ENCODE measurements at places on chromosomes 6 and 20.

DNA sequence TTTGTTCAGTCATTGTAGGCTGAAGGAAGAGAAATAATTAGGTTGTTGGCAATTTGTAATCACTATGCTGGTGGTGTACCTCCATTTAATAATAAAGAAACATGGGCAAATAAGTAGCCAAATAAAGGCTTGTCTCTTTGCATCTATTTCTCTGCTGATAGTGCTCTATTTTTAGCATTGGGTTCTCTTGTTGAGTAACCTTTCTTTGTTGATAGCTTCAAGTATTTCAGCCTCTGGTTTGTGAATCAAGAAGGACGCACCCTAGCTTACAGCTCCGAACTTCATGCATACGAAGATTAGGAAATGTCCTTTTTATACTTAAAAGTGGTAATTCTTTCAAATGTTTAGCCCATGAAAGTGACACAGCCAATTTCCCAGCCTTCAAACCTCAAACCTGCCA lies 2.6 kb downstream of the PPP1R14C start:
- no peak for DNase-seq
- no peaks in the 10 kb centered on the region for H3K36me3 ChIP-seq
- no peak overlapping the region for H3K4me3 ChIP-seq
- H3K4me1 ChIP-seq: no peaks in the 10 kb centered on the region
- H3K27ac ChIP-seq: no peak overlapping the region

- no peaks in the 10 kb centered on the region for H3K27me3 ChIP-seq
- no peaks in the 10 kb centered on the region for H3K36me3 ChIP-seq
- peak; percentile 61 for DNase-seq
- no peak overlapping the region for H3K4me3 ChIP-seq
- H3K4me1 ChIP-seq: peaks cover 6% of the 10 kb centered on the region
- H3K27ac ChIP-seq: no peak overlapping the region
Observed at GRCh38 chr6:161373905-161374451, 100.1 kb upstream of the AGPAT4 start.

DNA sequence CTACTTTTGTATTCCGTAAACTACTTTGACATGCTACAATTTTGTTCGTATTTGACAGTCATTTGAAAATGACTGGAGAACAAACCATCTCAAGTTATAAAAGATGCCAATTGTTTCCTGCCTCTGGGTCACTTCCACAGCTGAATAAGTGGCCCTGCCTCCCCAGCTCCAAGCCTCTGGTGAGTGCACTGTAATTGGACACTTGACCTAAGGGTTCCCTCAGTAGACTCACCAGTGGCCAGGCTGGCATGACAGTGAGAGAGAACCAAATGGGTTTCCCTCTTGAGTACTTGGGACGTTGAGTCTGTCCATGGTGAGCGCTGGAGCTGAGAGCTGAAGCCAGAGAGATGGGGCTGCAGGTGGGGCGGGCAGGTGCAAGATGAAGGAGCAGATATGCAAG lies 57.1 kb downstream of the SLC35D3 start:
- no peaks in the 10 kb centered on the region for H3K36me3 ChIP-seq
- no peaks in the 10 kb centered on the region for H3K4me1 ChIP-seq
- no peaks in the 10 kb centered on the region for H3K27me3 ChIP-seq

DNA sequence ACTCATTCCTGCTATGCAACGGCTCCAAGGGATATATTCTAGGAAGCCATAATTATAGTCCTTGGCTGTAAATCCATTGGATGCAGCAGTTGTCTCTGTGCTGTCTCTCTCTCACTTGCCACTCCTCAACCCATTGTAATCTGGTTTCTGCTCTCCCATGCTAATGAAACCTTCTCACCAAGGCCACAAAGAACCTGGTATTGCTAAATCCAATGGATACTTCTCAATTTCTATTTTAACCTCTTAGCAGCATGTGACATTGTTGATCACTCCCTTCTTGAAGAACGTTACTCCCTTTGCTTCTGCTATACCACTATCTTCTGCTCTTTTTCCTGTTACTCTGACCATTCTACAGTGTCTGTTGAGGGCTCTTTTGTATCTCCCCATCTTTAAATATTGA lies 39.8 kb upstream of the GCLC start:
- H3K4me3 ChIP-seq: no peak overlapping the region
- no peaks in the 10 kb centered on the region for H3K27me3 ChIP-seq
- no peak for DNase-seq
- no peaks in the 10 kb centered on the region for H3K4me1 ChIP-seq
- H3K36me3 ChIP-seq: no peaks in the 10 kb centered on the region
- H3K27ac ChIP-seq: no peak overlapping the region

- DNase-seq: no peak
- no peaks in the 10 kb centered on the region for H3K27me3 ChIP-seq
- H3K27ac ChIP-seq: no peak overlapping the region
Observed at GRCh38 chr6:30839671-30840070, 44.6 kb upstream of the DDR1 start.

DNA sequence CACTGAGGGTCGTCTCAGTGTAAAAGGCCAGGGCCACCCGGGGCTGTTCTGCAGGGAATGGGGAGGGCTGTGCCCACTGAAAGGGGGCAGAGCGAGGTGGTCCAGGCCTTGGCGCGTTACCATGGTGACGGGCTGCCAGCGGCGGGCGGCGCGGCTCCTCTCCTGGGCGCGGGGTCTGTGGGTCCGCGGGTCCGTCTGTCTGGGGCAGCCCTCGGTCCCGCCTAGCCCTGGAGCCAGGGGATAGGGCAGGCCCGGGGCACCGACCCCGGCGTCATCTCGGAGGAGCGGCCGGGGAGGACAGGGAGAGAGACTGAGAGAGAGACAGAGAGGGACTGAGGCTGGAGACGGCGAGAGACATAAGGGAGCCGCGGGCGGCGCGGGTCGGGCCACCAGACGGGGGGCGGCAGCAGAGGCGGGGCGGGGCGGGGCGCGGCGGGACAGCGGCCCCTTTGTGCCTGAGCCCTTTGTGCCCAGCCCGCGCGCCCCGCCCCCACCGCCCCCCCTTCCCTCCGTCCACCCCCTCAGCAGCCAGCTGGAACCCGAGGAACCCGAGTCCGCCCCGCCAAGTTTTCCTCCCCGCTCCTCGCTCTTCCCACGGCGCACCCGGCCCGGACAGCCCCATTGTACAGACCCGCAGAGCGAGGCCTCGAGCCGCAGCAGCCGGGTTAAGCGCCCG lies at the start of gene KIAA1755:
Gene KIAA1755 (minus strand): TSS at position 358 of the 676 bp plus-strand sequence. CDS start 235 bp downstream, at position 123.
- H3K27ac ChIP-seq: peak within 1 kb of the TSS; percentile 75
- no peaks in the 10 kb centered on the region for H3K27me3 ChIP-seq
- no peak for DNase-seq

DNA sequence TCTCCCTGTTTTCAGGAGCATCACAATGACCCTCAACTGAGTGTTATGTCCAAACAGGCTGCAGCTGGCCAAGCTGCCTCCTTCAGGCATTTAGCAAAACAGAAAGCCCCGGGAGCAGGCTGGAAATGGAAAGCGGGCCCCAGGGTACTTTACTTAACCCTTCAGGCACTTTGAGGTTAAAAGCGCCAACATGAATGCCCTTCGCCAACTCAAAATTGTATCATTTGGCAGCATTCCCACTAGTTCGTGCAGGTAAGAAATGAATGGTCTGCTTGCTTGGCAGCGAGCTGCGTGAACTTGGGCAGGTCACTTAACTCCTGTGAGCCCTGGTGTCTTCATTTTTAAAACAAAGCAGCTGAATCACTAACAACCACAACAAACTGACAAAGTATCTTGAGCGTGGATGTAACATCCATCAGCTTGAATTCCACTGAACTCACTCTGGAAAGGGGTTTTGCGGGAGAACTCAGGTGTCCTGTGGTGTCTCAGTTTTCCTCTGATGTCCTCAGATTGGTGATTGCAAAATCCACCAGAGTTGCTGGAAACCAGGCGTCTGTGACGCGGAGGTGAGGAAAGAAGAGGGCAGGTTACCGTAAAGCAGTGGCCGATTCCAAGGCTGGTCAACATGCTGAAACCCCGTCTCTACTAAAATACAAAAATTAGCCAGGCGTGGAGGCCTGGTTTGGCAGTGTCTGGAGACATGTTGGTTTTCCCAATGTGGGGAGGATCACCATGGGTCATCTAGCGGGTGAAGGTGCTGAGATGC lies 118.8 kb upstream of the ZNF217 start:
- no peak overlapping the region for H3K4me3 ChIP-seq
- H3K27me3 ChIP-seq: no peaks in the 10 kb centered on the region
- no peak overlapping the region for H3K27ac ChIP-seq
- no peak for DNase-seq
- H3K4me1 ChIP-seq: no peaks in the 10 kb centered on the region

DNA sequence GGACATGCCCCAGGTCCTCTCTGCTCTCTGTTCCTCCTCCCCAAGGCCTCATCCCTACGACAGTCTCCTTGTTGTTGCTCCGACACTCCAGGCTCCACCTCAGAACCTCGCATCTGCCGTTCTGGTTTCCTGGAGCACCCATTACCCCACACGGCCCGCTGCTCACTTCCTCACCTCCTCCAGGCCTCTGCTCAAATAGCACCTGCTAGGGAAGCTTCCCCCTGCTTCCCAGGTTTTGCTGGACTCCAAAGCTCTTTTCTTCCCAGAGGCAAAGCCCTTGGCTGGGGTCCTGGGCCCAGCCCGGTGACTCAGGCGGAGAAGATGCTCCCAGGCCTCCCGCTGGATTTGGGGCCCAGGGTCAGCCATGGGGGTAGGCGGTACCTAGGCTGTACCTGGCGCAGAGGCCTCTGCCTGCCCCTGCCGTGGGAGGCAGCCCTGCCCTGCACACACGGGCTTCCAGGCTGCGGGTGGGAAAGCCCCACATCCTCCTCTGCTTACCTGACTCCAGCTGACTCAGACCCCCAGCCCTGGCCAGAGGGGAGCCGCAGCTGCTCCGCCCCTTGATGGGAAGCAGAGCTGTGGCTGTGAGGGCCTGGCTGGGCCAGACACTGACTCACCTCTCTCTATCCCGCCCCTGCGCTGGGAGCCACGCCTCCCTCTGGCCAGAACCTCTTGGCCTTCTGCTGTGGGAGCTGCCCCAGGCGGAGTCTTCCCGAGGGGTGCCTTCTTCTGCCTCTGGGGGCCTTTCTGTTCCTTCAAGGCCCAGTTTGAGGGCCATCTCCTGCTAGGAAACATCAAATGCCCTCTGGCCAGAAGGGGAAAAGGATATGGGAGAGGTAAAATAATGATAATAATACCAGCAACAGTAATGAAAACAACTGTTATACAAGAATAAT lies 130.5 kb downstream of the CEBPB start:
- no peaks in the 10 kb centered on the region for H3K27me3 ChIP-seq
- H3K4me1 ChIP-seq: no peaks in the 10 kb centered on the region
- no peaks in the 10 kb centered on the region for H3K36me3 ChIP-seq
- H3K27ac ChIP-seq: peak overlapping the region; percentile 80

GRCh38 chr6:159117046-159117445 lies 52.2 kb upstream of the FNDC1 start:
- no peak overlapping the region for H3K4me3 ChIP-seq
- no peaks in the 10 kb centered on the region for H3K4me1 ChIP-seq
- DNase-seq: no peak
- peak overlapping the region; percentile 16 for H3K27ac ChIP-seq

- H3K4me3 ChIP-seq: no peak overlapping the region
- no peaks in the 10 kb centered on the region for H3K27me3 ChIP-seq
- no peak for DNase-seq
- no peaks in the 10 kb centered on the region for H3K36me3 ChIP-seq
Observed at GRCh38 chr6:130407032-130407431, 41.2 kb downstream of the TMEM200A start.

DNA sequence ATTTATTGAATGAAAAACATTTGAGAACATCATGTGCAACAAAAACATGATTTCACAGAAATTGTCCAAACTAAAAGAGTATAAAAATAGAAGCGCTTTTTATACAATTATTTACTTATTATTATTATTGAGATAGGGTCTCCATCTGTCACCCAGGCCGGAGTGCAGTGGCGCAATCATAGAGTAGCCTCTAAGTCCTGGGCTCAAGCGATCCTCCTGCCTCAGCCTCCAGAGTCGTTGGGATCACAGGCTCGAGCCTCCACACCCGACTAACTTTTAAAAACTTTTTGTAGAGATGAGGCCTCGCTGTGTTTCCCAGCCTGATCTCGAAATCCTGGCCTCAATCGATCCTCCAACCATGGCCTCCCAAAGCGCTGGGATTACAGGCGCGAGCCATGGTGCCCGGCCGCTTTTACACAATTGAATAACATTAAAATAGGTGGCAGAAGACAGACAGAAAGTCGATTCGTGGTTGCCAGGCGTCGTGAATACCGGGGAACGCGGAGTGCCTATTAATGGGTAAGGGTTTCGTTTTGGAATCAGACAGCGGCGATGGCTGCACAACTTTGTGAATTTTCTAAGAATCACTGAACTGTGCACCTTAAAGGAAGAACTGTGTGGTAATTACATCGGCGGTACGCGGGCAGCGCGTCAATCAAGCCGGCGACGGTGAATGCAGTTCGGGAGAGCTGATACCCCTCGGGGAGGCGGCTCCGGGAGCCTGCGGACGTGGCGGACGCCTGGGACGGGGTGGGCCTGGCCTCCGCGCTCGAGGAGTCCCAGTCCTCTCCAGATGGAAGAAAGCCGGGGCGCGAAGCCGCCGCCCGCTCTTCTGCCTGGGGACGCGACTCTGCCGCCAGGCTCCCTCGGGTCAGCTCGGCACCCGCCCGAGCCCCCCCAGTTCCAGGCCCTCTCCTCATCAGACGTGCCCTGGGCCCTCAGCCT lies 807 bp downstream of the TBC1D20 start:
- DNase-seq: peak; percentile 37
- H3K4me3 ChIP-seq: peak overlapping the region; percentile 70
- no peaks in the 10 kb centered on the region for H3K4me1 ChIP-seq
- H3K36me3 ChIP-seq: no peaks in the 10 kb centered on the region
- peak overlapping the region; percentile 83 for H3K27ac ChIP-seq

DNA sequence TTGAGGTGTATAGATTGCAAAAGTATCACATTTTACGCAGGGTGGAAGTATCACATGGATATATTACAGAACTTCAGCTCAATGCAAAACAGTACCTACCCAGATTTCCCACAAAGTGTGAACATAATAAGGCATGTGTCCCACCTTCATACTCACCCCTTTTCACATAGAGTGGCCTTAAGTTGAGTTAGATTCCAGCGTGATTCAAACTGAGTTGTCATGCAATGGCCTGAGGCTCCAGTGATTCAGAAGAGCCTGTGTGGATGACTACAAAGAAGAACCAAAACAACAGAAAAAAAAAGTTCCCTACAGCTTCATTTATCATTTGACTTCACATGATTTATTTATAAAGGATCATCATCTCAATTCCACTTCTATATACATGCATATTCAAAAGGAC lies 309.7 kb downstream of the SLC35F1 start:
- H3K4me3 ChIP-seq: no peak overlapping the region
- DNase-seq: no peak
- no peaks in the 10 kb centered on the region for H3K36me3 ChIP-seq
- H3K27ac ChIP-seq: no peak overlapping the region

DNA sequence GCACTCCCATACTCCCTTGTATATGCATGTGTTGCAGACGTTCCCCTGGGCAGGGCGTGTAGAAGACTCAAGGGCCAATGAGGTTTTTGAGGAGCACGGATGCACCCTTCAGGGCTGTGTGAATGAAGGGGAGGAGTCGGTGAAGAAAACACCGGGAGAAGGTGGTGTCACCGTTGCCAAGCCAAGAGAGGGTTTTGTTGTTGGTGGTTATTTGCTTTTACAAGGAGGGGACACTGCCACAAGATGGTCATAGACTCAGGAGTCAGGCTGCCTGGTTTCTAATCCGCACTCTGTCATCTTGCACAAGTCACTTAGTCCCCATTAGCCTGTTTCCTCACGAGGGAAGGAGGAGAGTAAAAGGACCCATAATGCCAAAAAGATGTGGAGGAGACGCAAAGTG lies 124.0 kb downstream of the PXDC1 start:
- no peaks in the 10 kb centered on the region for H3K36me3 ChIP-seq
- H3K27me3 ChIP-seq: no peaks in the 10 kb centered on the region
- no peak overlapping the region for H3K4me3 ChIP-seq
- DNase-seq: no peak
- H3K4me1 ChIP-seq: no peaks in the 10 kb centered on the region

- no peak for DNase-seq
- H3K27ac ChIP-seq: no peak overlapping the region
- H3K36me3 ChIP-seq: no peaks in the 10 kb centered on the region
- H3K27me3 ChIP-seq: peaks cover 1% of the 10 kb centered on the region
Observed at GRCh38 chr20:44814937-44815336, 4.6 kb upstream of the RIMS4 start.

Measured in prostate gland (tissue), 2 donors.